Esophagus muscularis mucosa (tissue), 4 donors: ENCODE measurements at places on chromosomes 13 and 19.

DNA sequence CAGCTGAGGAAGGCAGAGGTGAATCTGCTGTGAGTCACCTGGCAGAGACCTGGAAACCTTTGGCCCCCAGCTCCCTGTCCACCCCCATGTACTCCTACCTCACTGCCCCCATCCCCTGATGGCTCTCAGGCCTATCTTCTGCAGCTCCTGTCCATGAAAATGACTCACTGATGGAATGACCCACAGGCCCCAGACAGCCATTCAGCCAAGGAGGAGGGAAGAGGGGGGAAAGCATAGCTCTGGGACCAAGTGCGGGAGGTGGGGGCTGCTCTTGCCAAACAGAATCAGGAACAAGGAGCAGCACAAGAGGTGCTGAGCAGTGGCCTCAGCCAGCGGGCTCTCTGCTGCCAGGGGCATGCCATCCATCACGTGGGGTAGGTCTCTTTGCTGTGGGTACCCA is 111.4 kb upstream of the C1QTNF9B start:
- no peak for DNase-seq

- no peak for DNase-seq
Measured at GRCh38 chr19:33465371-33465770, 56.2 kb downstream of the PEPD start.

DNA sequence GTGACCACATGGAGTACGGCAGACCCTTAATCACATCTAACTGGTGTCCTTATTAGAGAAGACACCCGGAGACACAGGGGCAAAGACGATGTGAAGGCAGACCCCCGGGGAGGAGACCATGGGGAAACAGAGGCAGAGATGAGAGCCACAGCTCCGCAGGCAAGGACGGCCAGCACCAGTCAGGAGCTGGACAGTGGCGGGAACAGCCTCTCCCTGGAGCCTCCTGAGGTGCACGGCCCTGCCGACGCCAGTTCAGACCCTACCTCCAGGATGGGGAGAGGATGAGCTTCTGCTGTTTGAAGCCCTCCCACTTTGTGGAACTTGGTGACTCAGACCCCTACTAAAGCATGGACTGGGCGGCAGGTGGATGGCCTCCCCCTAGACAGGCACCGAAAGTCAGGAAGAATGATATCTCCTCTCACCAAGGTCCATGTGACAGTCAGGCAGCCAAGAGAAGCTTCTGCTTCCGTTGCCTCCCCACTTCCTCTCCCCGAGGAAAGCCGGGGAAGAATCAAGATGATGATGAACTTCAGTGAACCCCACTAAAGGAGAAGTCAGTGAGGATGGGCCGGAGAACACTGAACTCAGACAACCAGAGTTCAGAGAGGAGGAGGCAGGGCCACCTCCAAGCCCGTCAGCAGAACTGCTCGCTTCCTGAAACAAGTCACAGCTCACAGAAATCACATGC is 25.4 kb downstream of the RAB20 start:
- DNase-seq: no peak

- DNase-seq: no peak
Measured at GRCh38 chr13:109208522-109208921, 577.9 kb downstream of the IRS2 start.

GRCh38 chr13:44153496-44153895 is 220.1 kb upstream of the SERP2 start:
- DNase-seq: no peak

GRCh38 chr19:4985551-4985991 is 16.7 kb downstream of the KDM4B start:
- no peak for DNase-seq

DNA sequence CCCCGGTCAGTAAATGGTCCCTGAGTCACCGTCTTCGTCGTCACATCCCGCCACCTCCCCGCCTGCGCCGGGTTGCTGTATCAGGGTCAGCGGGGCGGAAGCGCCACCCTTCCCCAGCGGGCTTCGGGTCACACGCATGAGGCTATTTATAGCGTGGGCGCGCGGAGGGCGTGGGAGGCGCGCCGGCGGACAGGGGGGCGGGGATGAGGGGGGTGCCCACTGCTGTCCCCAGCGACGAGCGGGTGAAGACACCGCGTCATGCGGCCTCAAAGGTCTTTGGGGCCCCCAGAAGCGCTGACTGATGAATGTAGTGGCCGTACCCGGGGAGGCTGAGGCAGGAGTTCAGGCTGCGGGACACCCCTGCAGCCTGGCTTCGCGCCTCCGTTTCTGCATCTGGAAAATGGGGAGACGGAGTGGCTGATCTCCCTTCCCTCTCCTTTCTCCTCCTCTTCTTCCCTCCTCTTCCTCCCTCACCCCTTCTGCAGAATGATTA is 7.9 kb downstream of the UNC13A start:
- no peak for DNase-seq

DNA sequence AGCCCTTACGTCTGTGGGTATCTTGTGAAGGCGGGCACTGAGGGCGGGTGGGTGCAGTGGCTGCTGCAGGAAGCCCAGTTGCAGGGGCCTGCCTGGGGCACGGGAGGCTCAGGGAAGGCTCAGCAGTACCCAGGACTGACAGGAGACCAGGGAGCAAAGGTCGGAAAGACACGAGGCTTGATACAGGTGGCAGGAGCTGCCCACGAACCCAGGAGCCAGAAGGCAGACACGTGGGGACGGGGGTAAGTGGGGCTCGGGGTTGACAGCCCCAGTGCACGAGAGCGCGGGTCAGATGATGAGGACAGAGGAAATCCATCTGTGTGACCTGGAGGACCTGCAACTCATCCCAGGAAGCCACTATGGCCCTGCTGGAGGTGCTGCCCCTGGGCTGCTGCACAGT is 25.3 kb downstream of the ELAVL1 start:
- DNase-seq: no peak

DNA sequence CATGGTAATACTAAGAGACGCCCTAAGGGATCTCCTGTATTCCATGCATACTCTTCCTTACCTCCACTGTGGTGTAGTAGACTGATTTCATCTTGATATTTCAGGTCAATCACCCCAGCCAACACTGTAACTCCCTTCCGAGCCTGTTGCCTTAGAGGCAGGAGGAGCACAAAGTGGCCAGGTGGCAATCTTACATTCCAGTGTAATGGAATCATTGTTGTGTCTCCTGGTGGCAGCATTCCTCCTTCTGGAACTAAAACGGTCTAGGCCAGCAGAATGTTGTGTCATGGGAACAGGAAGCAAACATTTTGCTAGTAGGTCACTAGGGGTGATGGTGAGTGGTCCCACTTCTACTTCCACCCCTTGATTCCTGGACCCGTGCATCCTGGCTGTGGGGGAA is 405.7 kb upstream of the SLC10A2 start:
- DNase-seq: no peak

- DNase-seq: no peak
Measured at GRCh38 chr19:8305798-8306197, 2.4 kb downstream of the CD320 start.

DNA sequence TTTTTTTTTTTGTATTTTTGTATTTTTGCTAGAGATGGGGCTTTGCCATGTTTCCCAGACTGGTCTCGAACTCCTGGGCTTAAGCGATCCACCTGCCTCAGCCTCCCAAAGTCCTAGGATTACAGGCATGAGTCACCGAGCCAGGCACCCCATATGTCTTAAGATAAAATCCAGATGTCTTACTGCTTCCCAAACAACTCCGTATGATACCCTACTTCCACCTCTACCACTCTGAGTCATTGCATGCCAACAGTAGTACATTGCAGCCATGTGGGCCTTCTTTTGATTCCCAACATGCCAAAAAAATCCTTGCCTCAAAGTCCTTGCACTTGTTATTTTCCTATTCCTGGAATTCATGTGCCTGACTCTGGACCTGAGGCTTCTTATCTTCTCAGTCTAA is 799.2 kb downstream of the GPC5 start:
- no peak for DNase-seq

- DNase-seq: no peak
Measured at GRCh38 chr13:47843005-47843404, 158.1 kb downstream of the SUCLA2 start.

- no peak for DNase-seq
Measured at GRCh38 chr13:46624353-46624752, 71.4 kb downstream of the LRCH1 start.

DNA sequence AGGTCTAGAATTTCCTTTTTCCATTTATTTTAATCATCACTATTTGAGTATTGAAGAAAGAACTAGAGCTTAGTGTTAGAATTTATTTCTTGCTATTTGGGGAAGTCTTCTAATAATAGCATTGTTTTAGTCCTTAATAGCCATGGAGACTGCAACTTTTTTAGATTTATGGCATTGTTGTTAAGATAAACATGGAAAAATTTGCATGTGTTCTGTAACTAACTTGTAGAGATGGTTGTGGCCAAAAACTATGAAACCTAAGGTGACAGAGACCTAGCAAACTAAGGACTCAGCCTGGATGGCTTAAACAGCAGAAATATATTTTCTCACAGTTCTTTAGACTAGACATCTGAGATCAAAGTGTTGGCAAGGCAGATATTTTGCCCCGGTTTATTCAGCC is 246.4 kb downstream of the SPRY2 start:
- no peak for DNase-seq

- no peak for DNase-seq
Measured at GRCh38 chr13:95676105-95676761, 706 bp upstream of the DNAJC3 start.

- no peak for DNase-seq
Measured at GRCh38 chr19:46828484-46828883, 22.2 kb downstream of the AP2S1 start.

DNA sequence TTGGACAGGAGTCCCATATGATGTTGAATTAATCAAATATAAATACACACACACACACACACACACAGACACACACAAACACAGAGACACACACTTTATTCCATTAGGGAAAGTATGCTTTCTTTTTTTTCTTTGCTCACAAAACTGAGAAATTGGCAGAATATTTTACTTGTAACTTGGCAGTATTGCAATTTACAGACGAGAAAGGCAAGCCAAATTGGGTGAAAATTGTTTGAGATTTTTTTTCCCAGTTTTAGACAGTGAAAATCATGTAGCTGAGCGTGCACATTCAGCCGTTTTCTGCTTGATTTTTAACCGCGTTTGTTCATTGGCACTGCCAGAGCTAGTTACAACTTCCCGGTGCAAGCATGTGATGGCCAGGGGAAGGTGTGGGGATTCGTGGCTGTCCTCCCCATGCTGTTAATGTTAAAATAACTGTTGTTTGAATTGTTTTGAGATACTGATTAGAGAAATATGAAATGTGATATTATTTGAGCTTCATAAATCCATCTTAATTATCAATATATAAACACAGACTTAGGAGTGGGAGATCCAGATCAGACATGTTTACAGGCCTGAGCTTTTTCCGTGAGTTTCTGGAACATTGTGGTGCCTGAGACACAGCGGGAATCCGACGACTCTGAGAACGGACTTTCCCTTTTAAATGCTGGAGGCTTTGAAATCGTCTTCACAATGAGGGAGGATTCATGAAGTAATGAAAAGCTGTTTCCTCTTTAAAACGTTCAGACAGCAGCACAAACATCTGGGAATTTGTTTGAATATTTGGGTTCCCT is 125.5 kb downstream of the KCNRG start:
- no peak for DNase-seq

- no peak for DNase-seq
Measured at GRCh38 chr13:35614666-35615065, 138.2 kb upstream of the MAB21L1 start.

DNA sequence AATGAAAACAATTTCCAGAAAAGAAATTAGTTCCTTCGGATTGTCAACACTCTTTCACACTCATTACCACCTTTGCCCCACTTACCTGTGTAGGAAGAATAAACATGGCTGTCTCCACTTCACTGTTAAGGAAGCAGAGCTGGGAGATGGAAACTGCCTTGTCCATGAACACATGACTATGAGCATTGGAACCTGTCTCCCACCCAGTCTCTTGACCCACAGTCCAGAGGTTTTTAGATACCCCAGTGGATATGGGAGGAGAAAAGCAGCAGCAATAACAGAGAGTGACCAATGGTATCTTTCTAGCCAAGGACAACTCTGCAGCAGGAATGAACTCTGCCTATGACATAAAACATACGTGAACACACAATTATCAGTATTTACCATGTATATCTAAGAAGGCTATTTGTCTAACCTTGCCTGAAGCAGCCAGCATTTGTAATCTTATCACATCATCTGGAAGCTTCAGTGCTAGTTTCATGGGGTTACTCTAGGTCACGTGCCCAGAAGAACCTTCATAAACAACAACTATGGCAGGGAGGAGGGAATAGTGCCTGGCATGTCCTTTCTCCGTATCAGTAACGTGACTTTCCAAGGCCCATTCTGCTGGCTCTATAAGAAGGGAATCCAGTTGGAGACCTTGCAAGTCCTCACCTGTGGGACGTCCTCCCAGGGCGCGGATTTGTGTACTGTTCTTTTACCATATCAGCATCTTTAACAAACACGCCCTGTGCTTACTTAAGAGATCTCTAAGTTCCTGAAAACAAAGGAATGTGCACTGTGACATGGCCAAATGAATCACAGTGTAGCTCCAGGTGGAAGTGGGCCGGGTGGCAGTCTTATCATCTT is 221.8 kb upstream of the UBL3 start:
- no peak for DNase-seq

DNA sequence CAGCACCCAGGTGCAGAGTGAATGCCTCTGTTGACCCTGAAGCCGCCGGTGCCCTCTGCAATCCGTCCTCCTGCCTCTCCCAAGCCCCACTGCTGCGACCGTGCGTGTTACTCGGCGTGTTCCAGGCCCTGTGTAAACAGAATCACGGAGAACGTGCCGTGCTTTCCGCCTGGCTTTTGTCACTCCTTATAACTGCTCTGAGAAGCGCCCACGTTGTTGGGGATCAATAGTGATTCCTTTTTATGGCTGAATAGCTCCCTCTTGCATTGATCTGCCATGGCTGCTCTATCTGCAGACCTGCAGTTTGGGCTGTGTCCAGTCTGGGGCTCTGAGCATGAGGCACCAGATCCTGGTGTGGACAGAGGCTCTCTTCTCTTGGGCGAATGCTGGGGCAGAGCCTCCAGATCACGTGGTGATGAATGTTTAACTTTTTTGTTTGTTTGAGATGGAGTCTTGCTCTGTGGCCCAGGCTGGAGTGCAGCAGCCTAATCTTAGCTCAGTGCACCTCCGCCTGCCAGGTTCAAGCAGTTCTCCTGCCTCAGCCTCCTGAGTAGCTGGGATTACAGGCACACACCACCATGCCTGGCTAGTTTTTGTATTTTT is 15.8 kb downstream of the ADPRHL1 start:
- no peak for DNase-seq

- no peak for DNase-seq
Measured at GRCh38 chr13:55038230-55038629, 2009.6 kb downstream of the OLFM4 start.

DNA sequence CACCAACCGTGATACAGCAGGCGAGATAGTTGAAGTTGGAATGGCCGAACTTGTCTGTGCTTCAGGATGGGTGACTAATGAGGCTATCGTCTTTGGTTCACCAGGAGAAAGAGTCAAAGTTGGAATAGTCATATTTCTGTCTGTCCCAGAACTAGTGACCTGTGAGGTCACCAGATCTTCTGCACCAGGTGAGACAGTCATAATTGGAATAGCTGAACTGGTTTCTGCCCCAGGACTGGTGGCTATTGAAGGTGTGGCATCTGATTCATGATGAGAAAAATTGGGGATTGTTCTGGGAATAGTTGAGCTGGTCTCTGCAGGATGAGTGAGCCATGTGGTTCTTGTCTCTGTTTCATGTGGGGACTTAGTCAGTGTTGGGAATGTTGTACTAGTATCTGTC is 71.6 kb downstream of the MUC16 start:
- DNase-seq: no peak

GRCh38 chr13:103772576-103772975 is 706.4 kb upstream of the SLC10A2 start:
- no peak for DNase-seq
